ENCODE measurements at places on chromosomes 16 and 17.
A peak's percentile ranks its signal among the peaks of the same experiment; 100 is the strongest.

DNA sequence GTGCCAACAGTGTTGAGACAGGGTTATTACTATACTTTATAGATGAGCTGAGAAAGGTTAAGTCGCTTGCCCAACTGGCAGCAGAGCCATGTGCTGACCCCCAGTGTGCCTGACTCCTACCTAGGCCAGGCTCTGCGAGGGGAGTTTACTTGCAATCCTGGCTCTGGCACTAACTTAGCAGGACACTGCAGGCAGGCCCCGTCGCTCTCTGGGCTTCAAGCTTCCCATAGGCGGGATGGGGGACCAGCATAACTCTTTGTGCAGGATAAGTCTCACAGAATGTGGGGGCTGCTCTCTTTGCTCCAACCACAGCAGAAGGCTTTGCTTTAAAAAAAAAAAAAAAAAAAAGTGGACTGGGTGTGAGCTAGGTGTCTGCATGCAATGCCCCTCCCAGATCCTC, 102.7 kb downstream of the GNAO1 start:
- ATAC-seq, result no peak

- ATAC-seq, result no peak
Measured at GRCh38 chr16:4976611-4977145, 18.5 kb downstream of the SEC14L5 start.

GRCh38 chr16:87721622-87722585, 43.9 kb downstream of the KLHDC4 start:
- no peak for ATAC-seq

DNA sequence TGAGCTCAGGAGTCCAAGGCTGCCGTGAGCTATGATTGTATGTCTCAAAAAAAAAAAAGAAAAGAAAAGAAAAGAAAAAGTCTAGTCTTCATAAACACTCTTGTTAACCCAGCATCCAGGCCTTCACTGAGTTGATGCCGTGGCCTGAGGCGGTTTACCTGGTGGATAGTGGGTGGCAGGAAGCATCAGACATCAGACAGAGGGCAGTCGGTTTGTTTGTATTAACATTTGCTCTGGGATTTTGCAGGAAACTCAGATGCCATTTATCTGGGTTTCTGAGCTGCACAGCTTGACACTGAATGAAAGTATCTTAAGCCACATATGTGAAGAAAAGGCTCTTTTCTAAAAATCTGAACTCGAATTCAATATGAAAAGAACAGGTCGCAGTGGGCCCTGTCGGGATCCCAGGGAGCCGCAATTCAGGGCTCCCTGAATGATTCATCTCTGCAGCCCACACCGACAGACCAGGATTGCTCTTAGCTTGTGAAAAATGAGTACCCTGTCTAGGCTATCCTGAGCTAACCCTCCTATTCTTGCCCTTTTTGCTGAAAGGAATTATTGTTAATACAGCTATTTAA, 1.1 kb upstream of the DBNDD1 start:
- no peak for ATAC-seq

GRCh38 chr17:34658811-34659560, 79.6 kb downstream of the TMEM132E start:
- no peak for ATAC-seq

- ATAC-seq, result no peak
Measured at GRCh38 chr17:45104497-45104896, 27.8 kb downstream of the PLCD3 start.

DNA sequence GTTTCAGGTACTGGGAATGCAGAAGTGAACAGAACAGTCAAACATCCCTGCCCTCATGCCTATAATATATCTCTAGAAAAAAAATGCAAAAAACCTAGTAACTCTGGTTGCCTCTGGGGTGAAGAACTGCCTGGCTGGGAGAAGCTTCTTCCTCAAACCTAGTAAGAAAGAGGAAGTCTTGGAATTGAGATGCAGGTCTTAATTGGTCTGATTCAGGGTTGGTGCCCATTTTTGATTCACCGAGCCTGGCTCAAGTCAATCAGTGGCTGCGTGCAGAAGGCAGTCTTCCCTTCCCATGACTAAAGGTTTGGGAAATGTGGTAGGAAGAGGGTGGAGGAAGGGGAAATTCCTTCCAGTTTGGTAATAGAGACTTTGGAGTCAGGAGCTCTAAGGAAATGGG, 22.4 kb downstream of the CDRT15 start:
- ATAC-seq, result no peak

DNA sequence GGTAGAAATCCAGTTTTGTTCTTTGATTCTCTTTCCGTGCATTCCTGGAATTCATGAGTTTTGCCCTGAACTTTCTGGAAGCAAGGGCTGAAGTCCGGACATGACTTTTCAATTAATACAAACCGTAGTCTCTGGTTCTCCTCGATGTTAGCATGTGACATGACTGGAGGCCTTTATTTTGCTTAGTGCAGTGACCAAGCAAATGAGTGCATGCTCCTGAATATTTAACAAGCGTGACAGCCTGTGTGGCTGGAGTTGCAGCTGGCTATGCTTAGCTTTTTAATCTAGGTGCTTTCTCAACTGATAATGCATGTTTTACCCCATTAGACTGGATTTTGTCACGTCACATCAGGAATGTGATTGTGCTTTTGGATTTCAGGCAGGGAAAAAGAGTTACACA, 302.1 kb downstream of the MAP2K6 start:
- ATAC-seq, result no peak

- peak; percentile 25 for ATAC-seq
Measured at GRCh38 chr17:81518785-81519283, 6.2 kb upstream of the ACTG1 start.

- ATAC-seq, result no peak
Measured at GRCh38 chr17:12977008-12977751, 40.6 kb downstream of the ELAC2 start.

DNA sequence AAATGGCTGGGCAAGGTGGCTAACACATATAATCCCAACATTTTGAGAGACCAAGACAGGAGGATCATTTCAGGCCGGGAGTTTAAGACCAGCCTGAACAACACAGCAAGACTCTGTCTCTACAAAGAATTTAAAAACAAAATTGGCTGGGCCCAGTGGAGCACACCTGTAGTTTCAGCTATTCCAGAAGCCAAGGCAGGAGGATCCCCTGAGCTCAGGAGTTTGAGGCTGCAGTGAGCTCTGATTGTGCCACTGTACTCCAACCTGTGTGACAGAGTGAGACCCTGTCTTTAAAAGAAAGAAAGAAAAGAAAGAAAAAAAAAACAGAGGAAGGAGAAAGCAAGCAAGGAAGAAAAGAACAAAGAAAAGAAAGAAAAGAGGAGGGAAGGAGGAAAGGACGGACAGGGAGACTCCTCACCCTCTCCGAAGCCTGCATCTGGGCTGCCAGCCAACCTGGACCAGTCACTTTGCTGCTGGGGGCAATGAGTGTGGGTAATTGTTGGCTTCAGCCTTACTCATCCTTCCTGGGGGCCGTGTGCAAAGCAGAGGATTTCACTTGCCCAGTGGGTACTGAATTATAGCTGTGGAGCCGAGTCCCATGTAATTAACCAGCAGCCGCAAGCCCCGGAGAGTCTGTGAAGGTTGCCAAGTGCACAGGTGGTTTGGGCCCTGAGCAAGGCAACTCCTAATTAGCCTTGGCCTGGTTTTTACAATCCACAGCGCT, 6.7 kb upstream of the MT4 start:
- ATAC-seq, result no peak

DNA sequence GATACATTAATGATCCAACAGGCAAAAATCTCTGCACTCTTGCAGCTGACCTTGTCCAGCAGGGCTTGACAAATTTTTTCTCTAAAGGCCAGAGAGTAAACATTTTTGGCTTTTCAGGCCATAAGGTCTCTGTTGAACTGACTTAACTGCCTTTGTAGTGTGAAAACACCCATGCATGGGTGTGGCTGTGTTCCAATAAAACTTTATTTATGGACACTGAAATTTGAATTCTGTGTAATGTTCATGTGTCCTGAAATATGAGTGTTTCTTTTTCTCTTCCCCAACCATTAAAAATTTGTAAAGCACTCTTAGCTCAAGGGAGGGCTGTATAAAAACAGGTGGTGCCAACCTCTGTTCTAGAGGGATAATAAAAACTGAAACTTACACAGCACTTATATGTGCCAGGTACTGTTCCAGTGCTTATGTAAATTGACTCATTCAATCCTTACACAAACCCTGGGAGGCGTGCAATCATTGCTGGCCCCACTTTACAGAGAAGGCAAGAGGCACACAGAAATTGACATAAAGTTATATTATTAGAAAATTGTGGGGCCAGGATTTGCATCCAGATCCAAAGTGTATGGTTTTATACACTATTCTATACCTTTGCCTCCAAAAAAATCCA, 18.8 kb upstream of the ZNF423 start:
- no peak for ATAC-seq

GRCh38 chr17:4509923-4510617, 11.4 kb downstream of the SPNS2 start:
- ATAC-seq, result peak; percentile 26

GRCh38 chr17:66671156-66671555, 163.8 kb upstream of the CACNG5 start:
- ATAC-seq, result no peak

DNA sequence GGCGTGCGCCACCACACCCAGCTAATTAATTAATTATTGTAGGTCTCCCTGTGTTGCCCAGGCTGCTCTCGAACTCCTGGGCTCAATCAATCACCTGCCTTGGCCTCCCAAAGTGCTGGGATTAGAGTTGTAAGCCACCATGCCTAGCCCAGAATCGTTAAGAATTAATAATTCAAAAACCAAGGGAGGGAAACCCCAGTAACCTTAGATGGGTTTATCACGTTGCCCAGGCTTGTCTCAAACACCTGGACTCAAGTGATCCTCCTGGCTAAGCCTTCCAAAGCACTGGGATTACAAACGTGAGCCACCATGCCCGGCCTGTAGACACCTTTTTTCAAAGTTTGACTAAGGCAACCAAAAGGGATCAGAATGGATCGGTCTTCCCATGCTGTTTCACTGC, 21.6 kb downstream of the CD300LF start:
- no peak for ATAC-seq

GRCh38 chr17:1384905-1385435, 15.1 kb downstream of the YWHAE start:
- ATAC-seq, result no peak

GRCh38 chr16:71973001-71973400, 27.2 kb downstream of the PKD1L3 start:
- no peak for ATAC-seq

GRCh38 chr17:3049705-3050295, 13.6 kb downstream of the OR1D5 start:
- ATAC-seq, result no peak

DNA sequence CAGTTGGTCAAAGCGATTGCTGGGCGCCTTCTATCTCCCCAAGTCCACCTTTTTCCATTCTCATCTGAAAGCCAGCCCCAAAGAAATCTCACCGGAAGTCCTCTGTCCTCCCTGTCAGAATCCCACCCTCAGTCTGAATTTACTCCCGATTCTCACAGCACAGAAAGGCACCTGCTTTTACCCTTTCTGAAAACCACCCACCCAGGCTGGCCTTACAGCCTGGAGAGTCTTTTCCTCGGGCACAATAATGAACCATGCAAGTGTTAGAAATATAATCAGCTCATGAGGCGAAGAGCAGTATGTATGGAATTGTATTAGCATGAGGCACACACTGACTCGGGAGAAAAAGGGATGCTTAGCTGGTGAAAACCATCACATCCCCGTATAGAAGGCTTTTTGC, 1.2 kb upstream of the ZFHX3 start:
- no peak for ATAC-seq

GRCh38 chr17:41500131-41500911, 5.1 kb downstream of the KRT13 start:
- ATAC-seq, result peak; percentile 50

DNA sequence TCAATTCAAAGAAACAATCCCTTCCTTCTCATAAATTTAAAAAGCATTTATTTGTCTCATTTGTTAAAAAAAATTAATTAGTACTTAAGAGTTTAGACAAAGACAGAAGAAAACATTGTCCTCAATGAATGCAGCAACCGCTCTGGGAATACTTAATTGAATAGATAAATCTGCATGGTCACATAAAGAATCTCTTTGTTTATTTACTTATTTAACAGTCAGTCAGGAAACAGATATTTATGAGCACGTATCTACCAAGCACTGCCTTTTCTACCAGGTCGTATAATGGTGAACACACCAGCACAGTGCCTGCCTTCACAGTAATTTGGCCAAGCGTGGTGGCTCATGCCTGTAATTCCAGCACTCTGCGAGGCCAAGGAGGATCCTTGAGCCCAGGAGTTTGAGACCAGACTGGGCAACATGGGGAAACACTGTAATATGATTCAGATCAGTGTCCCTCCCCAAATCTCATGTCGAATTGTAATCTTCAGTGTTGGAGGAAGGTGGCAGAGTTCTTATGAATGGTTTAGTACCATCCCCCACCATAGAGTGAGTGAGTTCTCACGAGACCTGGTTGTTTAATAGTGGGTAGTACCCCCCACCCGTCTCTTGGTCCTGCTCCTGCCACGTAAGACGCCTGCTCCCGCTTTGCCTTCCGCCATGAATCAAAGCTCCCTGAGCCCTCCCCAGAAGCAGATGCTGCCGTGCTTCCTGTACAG, 8.1 kb downstream of the WIPI1 start:
- ATAC-seq, result no peak

DNA sequence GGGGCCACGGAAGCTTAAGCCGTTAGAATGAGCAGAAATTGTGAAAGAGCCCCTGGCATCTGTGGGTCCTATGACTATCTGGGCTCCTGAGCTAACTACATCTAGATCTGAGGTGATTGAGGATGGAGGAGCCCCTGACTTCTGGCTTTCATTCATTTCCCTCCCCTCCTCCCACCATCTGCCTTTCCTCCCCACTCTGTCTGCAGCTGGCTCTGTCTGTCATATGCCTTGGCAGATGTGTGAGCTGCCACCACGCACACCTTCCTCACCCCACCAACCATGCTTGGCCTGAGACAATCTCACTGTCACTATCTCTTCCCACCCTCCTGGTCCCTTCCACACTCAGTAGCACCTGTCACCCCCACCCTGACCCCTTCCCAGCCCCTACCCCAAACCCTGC, 5.1 kb downstream of the CD300E start:
- no peak for ATAC-seq

- ATAC-seq, result no peak
Measured at GRCh38 chr17:28969706-28970393, 18.5 kb upstream of the PHF12 start.

GRCh38 chr16:84952335-84953189, 58.8 kb downstream of the ZDHHC7 start:
- ATAC-seq, result peak; percentile 91

DNA sequence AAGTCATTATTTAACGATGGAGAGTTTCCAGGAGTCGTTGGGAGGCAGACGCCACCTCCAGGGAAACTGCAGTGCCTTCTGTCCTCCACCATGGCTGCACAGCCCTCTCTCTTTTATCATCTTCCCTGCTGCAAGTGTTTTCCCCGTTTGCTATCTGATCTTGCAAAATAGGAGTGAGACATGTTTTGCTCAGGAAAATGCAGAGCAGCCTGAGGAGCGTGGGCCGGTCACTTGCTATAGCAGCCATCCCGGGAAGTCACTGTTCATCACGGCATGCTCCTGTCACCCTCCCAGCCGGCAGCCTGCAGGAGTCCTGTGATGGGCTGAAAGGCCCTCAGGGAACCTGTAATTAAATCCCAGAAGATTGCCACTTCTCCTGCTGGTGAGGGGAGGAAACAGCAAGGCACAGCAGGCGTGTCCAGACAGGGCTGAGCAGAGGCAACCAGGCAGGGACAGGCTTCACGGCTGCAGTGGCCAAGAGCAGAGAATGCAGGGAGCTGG, 143.1 kb downstream of the GSG1L start:
- no peak for ATAC-seq

All from activated T-helper 17 cell treated with anti-CD3 and anti-CD28 coated beads, Interleukin-2, amount 50 U/mL, for 72 hours (primary cell).